ENCODE measurements at places on chromosomes 12 and 14. TPM values are rescaled to one million over a fixed set of nuclear protein-coding genes. Genes with fewer than 3 reads are reported as not detected.

The PTPRB gene
- not detected for total RNA-seq

DNA sequence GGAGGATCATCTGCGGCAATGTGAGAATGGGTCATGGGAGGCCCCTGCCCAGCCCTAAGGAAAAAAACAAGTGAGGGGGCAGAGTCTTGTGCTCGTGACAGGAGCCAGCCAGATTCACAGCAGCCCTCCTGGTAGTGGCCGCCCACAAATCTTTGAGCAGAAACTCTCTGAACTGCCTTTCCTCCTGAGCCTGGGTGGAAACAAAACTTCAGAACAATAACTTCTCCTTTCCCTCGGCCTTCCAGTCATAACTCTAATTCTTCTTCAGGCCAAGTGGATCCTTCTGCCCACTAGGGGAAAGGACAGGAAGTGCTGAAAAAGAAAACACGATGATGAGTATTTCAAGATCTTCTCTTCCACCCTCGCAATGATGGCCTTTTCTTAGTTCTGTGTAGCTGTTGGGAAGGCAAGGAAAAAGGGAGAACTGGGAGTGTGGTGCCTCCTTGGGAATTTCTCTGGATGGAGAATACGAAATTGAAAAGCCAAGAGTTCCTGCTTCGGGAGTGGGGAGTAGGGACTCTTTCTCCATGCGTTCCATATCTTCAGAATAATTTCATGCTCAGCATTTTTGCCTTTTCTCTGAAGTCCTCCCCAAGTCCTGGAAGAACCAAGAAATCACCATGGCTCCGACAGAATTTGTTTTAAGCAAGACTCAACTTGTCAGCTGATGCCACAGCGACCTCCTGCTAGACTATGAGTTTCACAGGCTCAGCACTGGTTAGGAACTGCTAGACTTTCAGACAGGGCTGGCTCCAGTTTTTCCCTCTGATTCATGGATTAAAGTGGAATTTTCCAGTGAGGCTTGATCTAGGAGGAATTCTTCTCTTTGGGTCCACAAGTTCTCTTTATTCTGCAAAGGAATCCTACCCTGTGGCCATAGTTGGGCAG, 188.9 kb downstream of the CAND1 start:
- H3K36me3 ChIP-seq: no peaks in the 10 kb centered on the region
- no peaks in the 10 kb centered on the region for H3K4me1 ChIP-seq
- no peak overlapping the region for H3K27ac ChIP-seq
- H3K27me3 ChIP-seq: peaks cover 22% of the 10 kb centered on the region

DNA sequence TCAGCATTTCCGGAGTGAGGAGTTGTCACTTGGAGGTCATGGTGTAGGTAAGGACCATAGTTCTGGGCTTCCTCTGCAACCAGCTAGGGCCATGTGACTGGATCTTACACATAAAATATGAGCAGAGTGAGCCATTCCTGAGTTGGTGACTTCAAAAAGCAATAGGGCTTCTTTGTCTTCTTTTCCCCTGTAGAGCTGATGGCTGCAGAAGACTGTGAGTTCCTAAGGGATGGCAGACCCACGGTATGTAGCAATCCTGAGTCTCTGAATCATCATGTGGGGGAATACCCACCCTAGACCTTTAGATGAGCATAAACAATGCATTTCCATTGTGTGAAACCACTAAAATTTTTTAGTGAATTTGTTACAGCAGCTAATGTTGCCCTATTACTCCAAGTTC, 151.1 kb upstream of the TBX3 start:
- H3K4me3 ChIP-seq: no peak overlapping the region
- no peaks in the 10 kb centered on the region for H3K27me3 ChIP-seq
- DNase-seq: no peak
- no peak overlapping the region for H3K27ac ChIP-seq

- no peak overlapping the region for H3K4me3 ChIP-seq
- peaks cover 10% of the 10 kb centered on the region for H3K27me3 ChIP-seq
- no peaks in the 10 kb centered on the region for H3K4me1 ChIP-seq
- H3K27ac ChIP-seq: no peak overlapping the region
- no peaks in the 10 kb centered on the region for H3K36me3 ChIP-seq
Measured at GRCh38 chr14:54338696-54339317, 58.0 kb upstream of the CDKN3 start.

The TAS2R9 gene
- not detected for total RNA-seq

DNA sequence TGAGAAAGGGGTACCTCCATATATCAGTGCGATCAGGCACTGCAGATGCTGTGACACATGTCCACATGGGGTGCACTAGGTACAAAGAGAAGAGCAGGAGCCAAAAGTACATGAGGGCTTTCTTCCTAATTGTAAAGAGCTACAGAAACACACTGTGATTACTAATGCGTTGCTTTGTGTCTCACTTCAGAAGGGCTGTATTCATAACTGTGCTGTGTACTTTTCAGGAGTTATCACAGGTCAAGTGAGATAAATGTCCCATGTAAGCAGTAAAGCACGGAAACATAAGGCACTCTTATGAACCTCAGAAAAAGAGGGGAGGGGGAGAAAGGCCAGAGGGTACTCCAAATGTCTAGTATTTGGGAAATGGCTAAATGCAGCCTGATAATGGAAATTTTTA, 10.6 kb downstream of the SPRING1 start:
- H3K27ac ChIP-seq: no peak overlapping the region
- H3K36me3 ChIP-seq: peaks cover 7% of the 10 kb centered on the region
- H3K4me3 ChIP-seq: no peak overlapping the region

DNA sequence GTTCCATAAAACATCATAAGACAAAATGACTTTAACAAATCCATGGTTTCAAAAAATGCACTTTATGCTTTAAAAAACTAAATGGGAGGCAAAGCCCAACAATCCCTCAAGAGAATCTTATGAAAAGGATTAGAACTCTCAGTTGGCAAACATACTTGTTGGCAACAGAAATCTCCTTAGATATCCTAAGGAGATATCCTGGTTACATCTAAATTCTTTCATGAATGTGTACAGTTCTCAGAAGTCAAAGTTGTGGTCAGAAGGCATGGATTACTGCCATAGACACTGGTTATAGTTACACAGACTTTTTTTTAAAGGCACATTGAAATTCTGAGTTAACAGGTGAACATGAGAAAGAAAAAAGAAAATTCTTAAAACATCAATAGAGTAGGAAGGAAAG, 17.5 kb upstream of the ISM2 start:
- H3K4me1 ChIP-seq: no peaks in the 10 kb centered on the region
- H3K36me3 ChIP-seq: peaks cover 57% of the 10 kb centered on the region

The GNB3 gene
- not detected for total RNA-seq
